ENCODE measurements at places on chromosomes 1 and 21.
A peak's percentile ranks its signal among the peaks of the same experiment; 100 is the strongest.

- DNase-seq: no peak
Measured at GRCh38 chr1:34796990-34797389, 4.2 kb downstream of the GJA4 start.

DNA sequence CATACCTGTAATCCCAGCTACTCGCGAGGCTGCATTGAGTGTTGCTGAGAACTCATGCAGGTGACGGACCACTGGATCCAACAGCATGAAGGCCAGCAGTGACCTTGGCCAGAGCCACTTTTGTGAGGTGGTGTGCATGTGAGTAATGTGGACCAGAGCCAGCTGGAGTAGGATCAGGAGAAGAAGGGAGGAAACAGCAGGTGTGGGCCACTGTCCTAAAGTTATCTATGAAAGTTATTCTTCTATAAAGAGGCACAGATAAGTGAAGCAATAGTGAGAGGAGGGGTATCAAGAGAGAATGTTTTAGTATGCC lies 47.8 kb downstream of the TCP10L start:
- DNase-seq: no peak

- DNase-seq: no peak
Measured at GRCh38 chr21:15256996-15257395, 192.2 kb upstream of the NRIP1 start.

DNA sequence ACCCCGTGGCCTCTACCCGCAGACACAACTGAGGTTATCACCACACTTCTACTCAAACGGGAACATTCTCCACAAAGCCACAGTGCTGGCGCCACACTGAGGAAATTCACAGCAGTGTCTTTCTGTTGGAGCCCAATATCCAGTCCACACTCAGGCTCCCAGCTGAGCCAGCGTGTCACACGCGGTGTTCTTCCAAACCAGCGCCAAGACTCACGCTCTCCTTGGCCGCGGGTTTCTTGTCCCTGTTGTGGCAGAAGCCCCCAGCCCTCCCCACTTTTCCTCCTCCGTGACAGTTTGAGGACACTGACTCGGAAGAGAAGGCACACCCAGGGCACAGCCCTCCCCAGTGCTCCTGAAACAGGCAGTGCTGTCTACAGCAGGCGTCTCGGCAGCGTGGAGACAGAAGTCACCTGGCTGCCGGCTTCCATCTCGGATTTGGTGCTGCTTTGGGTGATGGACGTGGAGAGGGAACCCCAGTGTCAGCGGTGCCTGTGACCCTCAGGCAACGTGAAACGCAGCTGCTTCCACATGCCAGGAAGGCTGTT lies 35.4 kb upstream of the AGPAT3 start:
- no peak for DNase-seq

DNA sequence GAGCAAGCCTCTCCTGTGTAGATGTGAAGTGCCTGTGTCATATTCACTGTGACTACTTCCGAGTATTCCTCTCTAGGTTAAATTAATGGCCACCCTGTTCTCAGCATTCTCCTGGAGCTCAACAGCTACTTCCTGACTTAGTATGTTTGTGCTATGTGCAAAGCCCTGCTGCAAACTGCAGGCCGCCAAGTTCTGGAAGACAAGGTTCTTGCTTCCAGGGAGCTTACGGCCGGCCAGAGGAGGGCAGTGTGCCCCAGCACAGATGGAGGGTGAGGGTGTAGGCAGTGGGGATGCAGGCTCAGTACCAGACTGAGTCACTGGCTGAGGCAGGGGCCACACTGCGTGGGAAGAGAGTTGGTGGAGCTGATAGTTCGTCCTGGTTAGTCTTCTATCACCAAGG lies 43.2 kb downstream of the ELK4 start:
- DNase-seq: peak; percentile 7

DNA sequence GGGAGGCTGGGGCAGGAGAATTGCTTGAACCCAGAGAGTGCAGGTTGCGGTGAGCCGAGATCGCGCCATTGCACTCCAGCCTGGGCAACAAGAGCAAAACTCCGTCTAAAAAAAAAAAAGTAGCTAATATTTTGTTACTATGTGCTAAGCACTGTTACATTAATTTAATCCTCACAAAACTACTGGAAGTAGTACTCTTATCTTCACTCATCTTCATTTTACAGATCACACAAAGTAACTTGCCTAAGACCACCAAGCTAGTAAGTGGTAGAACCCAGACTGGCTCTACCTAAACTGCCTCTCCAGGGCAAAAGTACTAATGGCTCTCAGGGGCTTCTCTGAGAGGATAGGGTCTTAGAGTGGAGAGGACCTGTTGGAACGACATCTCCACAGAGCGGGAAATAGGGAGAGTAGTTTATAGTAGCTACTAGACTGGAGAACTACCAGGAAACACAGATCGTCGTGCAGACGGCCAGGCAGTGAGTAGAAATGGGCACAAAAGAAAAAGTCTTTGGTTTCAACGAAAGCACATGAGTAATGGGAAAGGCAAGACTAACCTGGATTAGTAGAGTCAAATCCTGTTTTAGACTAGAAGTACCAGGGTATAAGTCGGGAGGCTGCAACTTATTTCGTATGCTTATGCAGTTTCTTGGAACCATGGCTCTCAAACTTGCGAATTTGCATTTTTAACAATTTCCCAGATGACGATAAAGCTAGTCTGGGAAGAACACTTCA lies 1.4 kb downstream of the CLCC1 start:
- DNase-seq: no peak

- no peak for DNase-seq
Measured at GRCh38 chr1:2269193-2269921, 41.2 kb downstream of the SKI start.

- no peak for DNase-seq
Measured at GRCh38 chr1:111756124-111756513, 418 bp downstream of the DDX20 start.

DNA sequence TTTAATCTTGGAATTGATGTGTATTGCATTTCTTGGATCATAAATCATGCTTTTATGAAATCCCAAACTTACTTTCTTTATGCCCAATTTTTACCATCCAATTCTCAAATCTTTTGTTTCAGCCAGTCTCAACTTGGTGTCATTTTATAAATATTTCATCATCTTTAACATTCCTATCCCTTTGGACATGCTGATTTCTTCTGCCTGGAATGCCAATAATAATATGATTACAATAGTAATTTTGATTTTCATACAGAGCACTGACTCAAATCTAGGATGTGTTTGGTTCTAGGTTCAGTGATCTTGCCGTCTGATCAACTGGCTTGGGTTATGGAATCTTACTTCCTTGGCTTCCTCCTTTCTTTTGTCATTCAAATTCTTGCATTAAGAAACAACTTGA lies 12.8 kb downstream of the RRP15 start:
- DNase-seq: no peak

DNA sequence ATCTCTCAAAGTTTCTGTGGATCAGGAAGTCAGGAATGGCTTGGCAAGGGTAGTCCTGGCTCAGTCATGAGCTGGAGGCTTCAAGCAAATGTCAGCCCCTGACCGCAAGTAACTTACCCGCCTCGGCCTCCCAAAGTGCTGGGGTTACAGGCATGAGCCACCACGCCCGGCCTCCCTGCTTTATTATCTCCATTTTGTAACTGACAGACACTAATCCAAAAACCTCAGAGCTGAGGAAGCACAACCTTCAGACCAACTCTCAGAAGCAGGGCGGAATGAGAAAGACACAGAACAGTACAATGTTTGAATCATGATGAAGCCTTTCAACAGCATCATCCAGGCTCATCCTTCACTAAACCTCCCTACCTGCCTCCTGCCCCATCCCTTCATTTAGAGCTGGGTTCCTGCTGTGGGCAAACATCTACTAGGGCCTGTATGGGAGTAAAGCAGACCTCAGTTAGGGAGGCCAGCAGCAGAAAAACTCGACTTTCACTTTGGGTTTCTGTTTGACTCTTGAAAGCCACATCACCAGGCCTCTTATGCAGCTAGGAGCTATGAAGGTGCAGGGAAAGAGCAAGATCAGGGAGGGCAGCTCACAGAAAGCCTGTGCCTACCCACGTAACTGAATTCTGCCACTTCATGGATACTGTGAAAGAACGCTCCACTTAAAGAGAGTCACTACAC lies 84.4 kb upstream of the RAB4A start:
- DNase-seq: no peak

Measured in activated naive CD4-positive, alpha-beta T cell treated with Interleukin-2 at 50 U/mL for 16 hours (primary cell).